Type B pancreatic cell (in vitro differentiated cells): ENCODE measurements at places on chromosomes 5 and 9. TPM values are rescaled to one million over a fixed set of nuclear protein-coding genes. Genes with fewer than 3 reads are reported as not detected.

DIPK1B gene
- total RNA-seq: 40.8 and 48.7 TPM in 2 replicates

- H3K4me3 ChIP-seq: no peak overlapping the region
- peaks cover 3% of the 10 kb centered on the region for H3K36me3 ChIP-seq
- no peak overlapping the region for H3K27ac ChIP-seq
- H3K27me3 ChIP-seq: no peaks in the 10 kb centered on the region
Observed at GRCh38 chr9:125811002-125811401, 63.8 kb downstream of the PBX3 start.

- peaks cover 3% of the 10 kb centered on the region for H3K4me1 ChIP-seq
- DNase-seq: no peak
- no peak overlapping the region for H3K27ac ChIP-seq
- H3K4me3 ChIP-seq: no peak overlapping the region
- H3K27me3 ChIP-seq: peaks cover 3% of the 10 kb centered on the region
Observed at GRCh38 chr9:86778761-86779160, 168.5 kb downstream of the GAS1 start.

- H3K36me3 ChIP-seq: no peaks in the 10 kb centered on the region
- H3K27me3 ChIP-seq: no peaks in the 10 kb centered on the region
- no peak for DNase-seq
- H3K27ac ChIP-seq: no peak overlapping the region
- no peak overlapping the region for H3K4me3 ChIP-seq
Observed at GRCh38 chr5:23740029-23740428, 232.6 kb downstream of the PRDM9 start.

DNA sequence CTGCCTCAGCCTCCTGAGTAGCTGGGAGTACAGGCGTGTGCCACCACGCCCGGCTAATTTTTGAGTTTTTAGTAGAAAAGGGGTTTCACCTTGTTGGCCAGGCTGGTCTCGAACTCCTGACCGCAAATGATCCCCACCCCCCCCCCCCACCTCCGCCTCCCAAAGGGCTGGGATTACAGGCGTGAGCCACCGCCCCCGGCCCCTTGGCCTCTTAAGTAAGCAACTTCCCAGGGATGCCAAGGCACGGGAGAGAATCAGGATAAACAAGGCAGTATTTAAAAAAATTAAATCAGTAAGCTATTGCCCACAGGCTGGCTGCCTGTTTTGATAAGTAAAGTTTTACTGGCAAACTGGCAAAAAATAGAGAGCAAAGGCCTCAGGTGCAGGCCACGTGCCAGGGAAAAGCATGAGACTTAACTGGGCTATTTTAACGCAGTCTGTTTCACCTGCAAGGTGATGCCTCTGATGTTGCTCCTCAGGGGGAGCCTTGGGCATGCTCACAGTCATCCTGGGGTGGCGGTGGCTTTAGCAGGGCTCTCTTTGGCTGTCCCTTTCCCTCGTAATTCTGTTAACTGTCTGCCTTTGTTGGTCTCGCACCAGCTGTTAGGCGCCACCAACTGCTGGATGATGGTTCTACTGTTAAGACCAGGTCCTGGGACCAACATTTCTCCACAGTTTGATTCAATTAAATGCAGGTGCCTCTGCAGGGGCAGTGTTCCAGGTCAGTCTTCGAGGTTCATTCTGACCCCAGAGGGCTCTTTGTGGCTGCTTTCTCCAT, 19.4 kb upstream of the RNF130 start:
- peaks cover 14% of the 10 kb centered on the region for H3K4me1 ChIP-seq
- DNase-seq: no peak
- H3K4me3 ChIP-seq: peak overlapping the region; percentile 85

DNA sequence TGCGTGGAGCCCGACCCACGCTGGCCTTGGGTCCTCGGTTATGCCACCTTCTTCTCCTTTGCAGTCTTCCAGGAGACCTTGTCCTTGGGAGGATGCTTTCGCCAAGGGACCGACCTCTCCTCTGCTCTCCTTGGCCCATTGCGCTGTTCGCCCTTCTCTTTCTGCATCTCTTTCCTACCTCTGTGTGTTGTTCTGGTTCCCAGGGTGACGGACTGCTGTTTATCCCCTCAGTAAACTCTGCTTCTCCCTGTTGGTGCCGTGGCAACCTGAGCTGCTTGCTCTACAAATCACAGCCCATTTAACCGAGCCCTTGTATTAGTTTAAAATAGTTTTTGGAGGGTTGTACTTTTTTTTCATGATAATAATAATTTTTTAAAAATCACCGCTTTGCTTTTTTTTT, 97.9 kb downstream of the DAPK1 start:
- H3K27ac ChIP-seq: peak overlapping the region; percentile 70
- H3K27me3 ChIP-seq: no peaks in the 10 kb centered on the region
- H3K4me3 ChIP-seq: peak overlapping the region; percentile 30

SPOCK1 gene
- total RNA-seq: 19.7 and 45.1 TPM in 2 replicates

DNA sequence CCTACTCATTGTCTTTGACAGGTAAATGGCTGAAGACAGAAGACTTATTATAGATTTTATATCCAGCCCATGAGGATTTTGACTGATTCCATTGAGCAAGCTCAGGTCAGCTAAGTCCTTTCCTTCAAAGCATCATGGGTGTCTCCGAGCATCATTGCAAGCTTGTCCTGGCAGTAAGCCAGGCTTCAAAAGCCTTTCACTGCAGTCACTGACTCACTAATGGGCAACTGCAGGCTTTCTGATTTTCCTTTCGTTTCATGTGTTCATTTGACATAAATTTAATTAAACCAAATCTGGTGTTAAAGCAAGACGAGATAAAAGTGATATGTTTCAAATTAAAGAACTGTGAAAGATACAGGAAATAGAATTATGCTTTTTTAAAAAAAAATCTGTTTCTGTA, 426.2 kb downstream of the ANXA1 start:
- no peak overlapping the region for H3K27ac ChIP-seq
- DNase-seq: no peak
- H3K4me3 ChIP-seq: no peak overlapping the region
- no peaks in the 10 kb centered on the region for H3K4me1 ChIP-seq
- H3K27me3 ChIP-seq: peaks cover 3% of the 10 kb centered on the region

GRCh38 chr5:53874409-53874808, 314.0 kb downstream of the NDUFS4 start:
- no peak overlapping the region for H3K27ac ChIP-seq
- no peaks in the 10 kb centered on the region for H3K27me3 ChIP-seq
- no peaks in the 10 kb centered on the region for H3K36me3 ChIP-seq

GRCh38 chr9:7360513-7360912, 439.1 kb downstream of the DMAC1 start:
- peaks cover 3% of the 10 kb centered on the region for H3K27me3 ChIP-seq
- no peak for DNase-seq
- H3K36me3 ChIP-seq: no peaks in the 10 kb centered on the region
- H3K4me1 ChIP-seq: peaks cover 14% of the 10 kb centered on the region
- H3K4me3 ChIP-seq: no peak overlapping the region
- no peak overlapping the region for H3K27ac ChIP-seq

DNA sequence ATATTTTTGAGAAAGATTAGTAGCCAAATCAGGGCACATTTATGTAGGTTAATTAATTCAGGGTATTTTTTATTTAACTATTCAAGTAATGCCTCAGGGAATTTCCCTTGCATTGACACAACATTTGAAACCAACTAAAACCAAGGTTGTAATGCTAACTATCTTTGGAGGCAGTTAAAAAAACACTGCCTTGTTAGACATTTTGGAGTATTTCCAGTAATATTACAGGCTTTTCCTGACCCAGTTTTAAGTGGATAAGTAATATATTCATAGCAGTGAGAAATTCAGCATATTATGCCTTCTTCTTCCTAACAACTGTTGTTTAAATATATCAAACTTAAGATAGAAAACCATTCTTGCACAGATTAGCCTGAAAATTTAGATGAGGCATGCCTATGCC, 175.1 kb downstream of the TMC1 start:
- no peak for DNase-seq
- no peaks in the 10 kb centered on the region for H3K36me3 ChIP-seq
- no peak overlapping the region for H3K4me3 ChIP-seq
- no peaks in the 10 kb centered on the region for H3K27me3 ChIP-seq
- H3K27ac ChIP-seq: no peak overlapping the region

SLC45A2 gene
- total RNA-seq: 0.62 and 2.1 TPM in 2 replicates

DNA sequence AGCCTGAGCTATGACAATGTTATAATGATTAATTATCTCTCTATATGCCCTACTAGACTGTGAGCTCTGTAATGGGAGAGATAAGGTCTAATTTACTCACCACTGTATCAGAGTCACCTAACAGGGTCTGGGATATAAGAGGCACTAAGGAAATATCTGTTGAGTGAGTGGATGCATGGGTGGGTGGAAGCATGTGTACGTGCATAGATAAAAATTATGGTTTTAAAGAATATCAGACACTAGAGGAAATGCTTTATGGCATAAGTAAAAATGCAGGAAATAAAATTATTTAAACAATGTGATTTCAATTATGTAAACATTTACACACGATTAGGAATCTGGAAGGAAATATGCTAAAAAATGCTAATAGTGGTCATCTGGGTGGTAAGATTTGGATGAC, 137.8 kb downstream of the SPOCK1 start:
- no peaks in the 10 kb centered on the region for H3K36me3 ChIP-seq
- H3K27me3 ChIP-seq: peaks cover 34% of the 10 kb centered on the region
- H3K4me1 ChIP-seq: no peaks in the 10 kb centered on the region
- H3K4me3 ChIP-seq: no peak overlapping the region
- no peak for DNase-seq

SLIT3 gene
- 17.0 and 56.6 TPM in 2 replicates for total RNA-seq

GRCh38 chr9:127525401-127526188, 74.3 kb downstream of the LRSAM1 start:
- H3K27me3 ChIP-seq: no peaks in the 10 kb centered on the region
- H3K36me3 ChIP-seq: peaks cover 36% of the 10 kb centered on the region
- peaks cover 10% of the 10 kb centered on the region for H3K4me1 ChIP-seq
- DNase-seq: no peak
- H3K27ac ChIP-seq: peak overlapping the region; percentile 66

DNA sequence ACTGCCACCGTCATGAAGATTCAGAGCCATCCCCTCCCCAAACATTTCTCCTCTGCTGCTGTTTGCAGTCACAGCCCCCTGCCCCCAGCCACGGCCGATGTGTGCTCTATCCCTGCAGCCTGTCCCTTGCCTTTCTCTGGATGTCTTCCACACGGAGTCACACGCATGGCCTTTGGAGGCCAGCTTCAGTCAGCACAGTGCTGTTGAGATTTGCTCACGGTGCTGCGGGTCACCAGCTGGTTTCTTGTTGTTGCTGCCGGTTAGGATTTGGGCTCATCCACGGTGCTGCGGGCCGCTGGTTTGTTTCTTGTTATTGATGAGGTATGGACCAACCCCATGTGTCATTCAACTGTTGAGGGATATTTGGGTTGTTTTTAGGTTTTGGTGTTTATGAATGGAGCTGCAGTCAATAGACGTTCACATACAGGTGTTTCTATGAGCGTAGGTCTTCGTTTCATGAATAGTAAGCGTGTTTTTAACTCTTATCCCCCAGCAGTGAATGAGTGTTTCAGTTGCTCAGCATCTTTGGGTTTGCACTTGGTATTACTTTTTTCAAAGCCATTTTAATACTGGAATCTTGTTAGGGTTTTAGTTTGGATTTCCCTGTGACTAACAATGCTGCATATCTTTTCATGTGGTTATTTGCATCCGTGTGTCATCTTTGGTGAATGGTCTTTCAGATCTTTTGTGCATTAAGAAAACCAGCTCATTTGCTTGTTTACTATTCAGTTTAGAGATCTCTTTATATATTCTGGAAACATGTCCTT, 57.6 kb downstream of the AHRR start:
- H3K4me3 ChIP-seq: peak overlapping the region; percentile 10
- peaks cover 11% of the 10 kb centered on the region for H3K36me3 ChIP-seq
- peak; percentile 34 for DNase-seq
- H3K4me1 ChIP-seq: peaks cover 13% of the 10 kb centered on the region

GRCh38 chr9:103977163-103977562, 116.9 kb upstream of the SMC2 start:
- no peak overlapping the region for H3K27ac ChIP-seq
- no peak overlapping the region for H3K4me3 ChIP-seq
- no peaks in the 10 kb centered on the region for H3K27me3 ChIP-seq
- no peak for DNase-seq
- no peaks in the 10 kb centered on the region for H3K4me1 ChIP-seq
- H3K36me3 ChIP-seq: no peaks in the 10 kb centered on the region

- DNase-seq: peak; percentile 60
- peaks cover 4% of the 10 kb centered on the region for H3K4me1 ChIP-seq
- H3K4me3 ChIP-seq: no peak overlapping the region
- no peaks in the 10 kb centered on the region for H3K36me3 ChIP-seq
- no peak overlapping the region for H3K27ac ChIP-seq
Observed at GRCh38 chr9:38276771-38277439, 115.6 kb upstream of the ALDH1B1 start.

DNA sequence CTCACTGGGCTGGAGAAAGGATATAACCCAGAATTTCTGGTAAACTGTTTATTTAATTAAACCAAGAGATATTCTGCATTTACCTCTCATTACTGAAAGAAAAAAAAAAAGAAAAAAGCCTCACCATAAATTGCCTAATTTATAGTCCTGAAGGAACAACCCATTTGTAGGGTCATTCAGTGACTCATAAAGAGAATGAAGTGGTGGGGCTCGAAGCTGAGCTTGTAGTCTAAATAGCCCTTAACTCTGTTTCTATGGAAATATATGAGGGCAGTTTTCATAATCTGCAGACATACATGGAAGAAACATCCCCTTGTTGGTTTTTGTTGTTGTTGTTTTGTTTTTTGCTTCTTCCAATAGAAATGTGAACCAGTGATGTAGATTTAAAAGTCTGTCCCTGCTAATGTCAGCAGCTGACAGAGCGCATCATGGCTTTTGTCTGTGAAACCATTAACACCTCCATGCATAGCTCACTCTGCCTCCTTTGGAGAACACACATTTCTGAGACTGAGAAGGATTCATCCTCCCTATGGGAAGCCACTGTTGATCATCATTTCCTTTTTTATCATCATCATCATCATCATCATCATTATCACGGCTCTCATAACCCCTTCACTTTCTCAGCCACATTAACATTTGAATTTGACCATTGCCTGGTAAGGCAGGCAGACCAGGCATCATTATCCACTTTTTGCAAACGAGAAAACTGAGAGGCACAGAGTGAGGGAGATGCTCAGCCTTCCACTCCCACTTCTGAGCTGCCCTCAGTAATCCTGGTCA, 67.9 kb upstream of the SAP30L start:
- H3K4me1 ChIP-seq: peaks cover 21% of the 10 kb centered on the region
- H3K4me3 ChIP-seq: no peak overlapping the region
- H3K36me3 ChIP-seq: peaks cover 13% of the 10 kb centered on the region
- peaks cover 24% of the 10 kb centered on the region for H3K27me3 ChIP-seq

GRCh38 chr5:35161652-35162273, 68.5 kb downstream of the PRLR start:
- H3K4me3 ChIP-seq: no peak overlapping the region
- H3K36me3 ChIP-seq: no peaks in the 10 kb centered on the region
- no peaks in the 10 kb centered on the region for H3K4me1 ChIP-seq
- DNase-seq: no peak

DNA sequence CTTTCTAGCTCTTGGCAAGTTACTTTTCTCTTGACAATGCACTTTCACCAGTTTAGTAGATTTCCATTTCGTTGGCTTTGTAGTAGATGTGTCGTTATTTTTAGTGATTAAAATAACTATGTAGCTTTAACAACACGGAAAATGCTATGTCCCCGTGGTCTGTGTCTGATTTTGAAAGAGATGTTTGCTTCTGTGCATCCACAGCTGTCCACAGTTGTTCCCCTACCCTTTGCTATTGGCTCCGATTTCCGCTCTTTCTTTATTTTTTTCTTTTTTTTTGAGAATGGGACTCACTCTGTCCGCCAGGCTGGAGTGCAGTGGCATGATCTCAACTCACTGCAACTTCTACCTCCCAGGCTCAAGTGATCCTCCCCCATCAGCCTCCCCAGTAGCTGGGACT, 533.9 kb downstream of the IRX1 start:
- no peak overlapping the region for H3K27ac ChIP-seq
- H3K36me3 ChIP-seq: no peaks in the 10 kb centered on the region
- peaks cover 9% of the 10 kb centered on the region for H3K4me1 ChIP-seq
- H3K27me3 ChIP-seq: peaks cover 2% of the 10 kb centered on the region
- H3K4me3 ChIP-seq: no peak overlapping the region

GRCh38 chr5:151663617-151664293, 23.0 kb downstream of the SPARC start:
- no peak overlapping the region for H3K27ac ChIP-seq
- no peak overlapping the region for H3K4me3 ChIP-seq
- no peaks in the 10 kb centered on the region for H3K27me3 ChIP-seq

PCAT7 gene
- 10.0 and 14.7 TPM in 2 replicates for total RNA-seq
